Substantia nigra (tissue), 51 donors: ENCODE measurements at places on chromosomes 1 and 21.

- no peak for DNase-seq
Measured at GRCh38 chr21:44920694-44921604, at the start of gene ITGB2. Gene ITGB2 (minus strand): TSS chr21:44920899. CDS start chr21:44910782, 10,117 bp downstream.

GRCh38 chr1:229642376-229642775 lies 16.3 kb downstream of the URB2 start:
- no peak for DNase-seq

DNA sequence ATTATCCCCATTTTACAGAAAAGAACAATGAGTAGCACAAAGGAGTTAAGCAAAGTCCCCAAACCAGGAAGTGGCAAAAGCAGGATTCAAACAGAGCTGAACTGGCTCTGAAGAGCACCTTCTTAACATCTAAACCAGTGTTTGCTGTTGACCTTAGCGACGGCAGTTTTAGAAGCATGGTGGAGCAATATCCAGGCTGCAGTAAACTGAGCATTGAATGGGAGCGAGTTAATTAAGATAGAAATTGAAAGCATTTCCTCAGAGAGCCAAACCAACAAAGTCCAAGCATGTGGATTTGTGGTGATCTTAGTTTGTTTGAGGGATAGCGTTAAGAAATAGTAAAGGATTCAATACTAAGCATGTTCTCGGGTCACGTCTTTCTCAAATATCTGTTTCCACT lies 13.4 kb upstream of the ZNF281 start:
- DNase-seq, result no peak

DNA sequence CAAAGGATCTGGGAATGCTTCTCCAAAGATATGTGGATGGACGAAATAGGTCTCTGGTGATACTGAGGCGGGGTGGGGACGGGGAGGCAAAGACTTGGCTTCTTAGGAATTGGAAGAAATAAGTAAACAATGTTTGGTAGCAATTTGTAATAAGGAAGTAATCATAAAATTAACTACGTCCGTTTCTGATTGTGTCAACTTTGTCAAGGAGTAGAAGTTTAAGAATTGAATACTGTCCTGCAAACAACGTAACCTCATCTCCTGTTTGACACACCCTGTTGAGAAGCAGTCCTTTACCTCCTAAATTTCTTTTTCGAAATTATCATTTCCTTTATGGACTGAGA lies 471 bp downstream of the POLR3C start:
- no peak for DNase-seq

DNA sequence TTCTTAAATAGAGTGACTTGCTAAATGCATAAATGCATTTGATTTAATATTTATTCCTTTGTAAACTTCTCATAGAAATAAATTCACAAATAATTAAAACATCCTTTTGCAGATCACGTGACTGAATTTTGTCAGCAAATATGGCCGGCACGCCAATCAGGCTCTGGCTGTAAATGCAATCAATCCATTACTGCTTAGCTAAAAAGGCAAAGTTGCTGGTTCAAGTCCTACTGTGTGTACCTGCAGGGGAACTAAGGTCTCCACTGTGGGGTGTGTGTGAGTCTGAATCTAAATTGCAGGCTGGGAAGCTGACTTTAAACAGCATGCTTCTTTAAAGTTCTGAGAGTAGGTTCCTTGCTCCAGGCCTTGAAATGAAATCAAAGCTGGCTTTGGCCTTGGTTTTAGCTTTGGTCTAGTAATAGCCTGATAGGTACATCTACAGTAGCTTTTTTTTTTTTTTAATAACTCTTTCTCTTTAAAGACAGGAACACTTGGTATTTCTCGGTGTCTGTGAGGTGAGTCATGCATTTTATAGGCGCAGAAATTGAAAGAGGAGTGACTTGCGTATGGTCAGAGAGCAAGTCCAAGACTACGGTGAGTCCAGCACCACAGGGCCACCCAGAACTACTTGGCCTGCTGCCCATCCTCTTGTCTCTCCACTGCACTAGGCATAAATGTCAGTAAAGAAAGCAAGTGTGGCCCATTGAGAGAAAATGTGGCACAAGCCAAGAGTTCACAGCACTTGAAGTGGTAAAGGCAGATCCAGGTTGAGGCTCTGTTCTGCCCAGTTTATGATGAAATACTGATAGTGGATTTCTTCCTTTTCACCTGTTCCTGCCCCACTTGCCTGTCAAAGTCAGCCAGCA lies 36.2 kb upstream of the LYST start:
- DNase-seq, result no peak

DNA sequence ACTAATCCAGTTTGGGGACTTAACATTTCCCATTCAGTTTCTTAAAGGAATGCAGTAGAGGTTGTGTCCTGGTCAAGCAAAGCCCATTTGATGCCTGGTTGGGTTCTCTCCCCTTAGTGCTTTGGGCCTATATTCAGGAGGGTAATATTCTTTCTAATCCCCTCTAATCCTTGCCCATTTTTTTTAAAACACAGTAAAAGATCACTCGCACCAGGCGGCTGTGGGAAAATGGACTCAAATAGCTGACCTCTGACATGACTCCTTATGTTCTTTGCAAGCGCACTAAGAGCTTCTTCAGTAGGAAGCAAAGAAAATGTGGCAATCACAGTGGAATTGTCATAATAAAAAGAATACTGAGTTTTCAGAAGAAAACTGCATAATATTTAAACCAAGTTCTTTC lies 49.9 kb downstream of the WNT2B start:
- DNase-seq, result no peak

- no peak for DNase-seq
Measured at GRCh38 chr1:204426971-204427701, 15.5 kb upstream of the PPP1R15B start.

DNA sequence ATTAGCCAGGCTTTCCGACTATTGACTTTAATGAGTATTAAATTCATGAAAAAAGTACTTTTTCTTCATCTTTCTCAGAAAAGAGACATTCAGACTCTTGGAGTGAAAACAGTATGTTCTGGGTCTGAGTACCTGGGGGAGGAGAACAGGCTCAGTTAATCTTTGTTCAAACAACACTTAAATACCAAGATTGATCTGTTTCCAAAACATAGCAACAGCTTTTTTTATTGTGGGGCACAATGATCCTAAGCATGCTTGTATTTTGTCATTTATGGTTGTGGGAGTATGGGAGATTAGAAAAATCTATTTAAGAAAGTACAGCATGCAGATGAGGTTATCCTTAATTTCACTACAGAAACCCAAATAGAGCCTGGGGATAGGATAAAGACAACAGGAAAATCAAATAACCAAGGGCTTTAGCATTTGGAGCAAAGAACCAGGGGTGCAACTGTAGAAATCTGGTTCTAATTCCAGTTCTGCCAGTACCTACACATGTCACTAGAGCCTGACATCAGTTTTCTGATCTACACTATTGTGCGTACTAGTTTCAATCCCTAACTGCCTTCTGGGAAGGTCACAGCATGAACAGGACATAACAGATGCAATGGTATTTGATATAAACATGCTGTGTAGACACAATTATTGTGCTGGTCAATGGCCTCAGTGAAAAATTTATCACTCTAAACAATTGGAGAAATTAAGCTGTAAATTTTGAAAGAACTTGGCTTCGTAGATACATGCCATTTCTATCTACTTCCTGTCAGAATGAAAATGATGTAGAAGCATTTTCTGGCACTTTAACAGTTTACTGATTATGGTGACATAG lies 91.2 kb downstream of the KCNK1 start:
- no peak for DNase-seq

- no peak for DNase-seq
Measured at GRCh38 chr1:147736883-147737282, 23.5 kb downstream of the GJA5 start.

DNA sequence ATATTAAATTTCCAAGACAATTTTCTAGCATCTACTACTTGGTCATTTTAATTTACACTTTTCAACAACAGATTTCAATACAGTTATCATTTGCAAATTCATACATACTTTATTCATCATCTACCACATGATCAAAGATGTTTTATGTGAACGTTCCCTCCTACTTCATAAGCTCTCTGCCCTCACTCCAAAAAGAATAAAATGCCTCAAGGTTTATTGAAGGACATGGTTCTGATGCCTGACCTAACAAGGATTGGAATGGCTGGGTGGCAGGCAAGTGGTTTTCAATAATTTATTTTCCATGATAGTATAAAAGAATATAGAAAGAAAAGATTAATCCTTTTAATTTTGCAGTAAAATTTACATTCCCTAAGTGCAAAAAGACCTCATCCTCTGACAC lies 5.4 kb downstream of the CDKN2C start:
- no peak for DNase-seq

DNA sequence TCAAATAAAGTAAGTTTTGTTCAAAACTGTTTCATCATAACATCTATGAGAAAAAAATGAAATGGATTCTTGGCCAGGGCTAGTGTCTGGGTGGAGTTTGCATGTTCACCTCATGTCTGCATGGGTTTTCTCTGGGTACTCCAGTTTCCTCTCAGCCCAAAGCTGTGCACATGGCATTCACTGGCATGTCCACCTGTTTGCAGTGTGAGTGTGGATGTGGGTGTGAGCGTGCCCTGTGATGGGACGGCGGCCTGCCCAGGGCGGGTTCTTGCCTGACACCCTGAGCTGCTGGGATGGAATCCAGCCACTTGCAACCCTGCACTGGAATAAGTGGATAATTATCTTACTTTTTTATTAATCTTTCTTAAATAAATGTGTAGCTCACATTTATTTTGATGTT lies 185.5 kb downstream of the RYR2 start:
- DNase-seq, result no peak

- no peak for DNase-seq
Measured at GRCh38 chr21:32508558-32508957, 76.8 kb downstream of the TCP10L start.

DNA sequence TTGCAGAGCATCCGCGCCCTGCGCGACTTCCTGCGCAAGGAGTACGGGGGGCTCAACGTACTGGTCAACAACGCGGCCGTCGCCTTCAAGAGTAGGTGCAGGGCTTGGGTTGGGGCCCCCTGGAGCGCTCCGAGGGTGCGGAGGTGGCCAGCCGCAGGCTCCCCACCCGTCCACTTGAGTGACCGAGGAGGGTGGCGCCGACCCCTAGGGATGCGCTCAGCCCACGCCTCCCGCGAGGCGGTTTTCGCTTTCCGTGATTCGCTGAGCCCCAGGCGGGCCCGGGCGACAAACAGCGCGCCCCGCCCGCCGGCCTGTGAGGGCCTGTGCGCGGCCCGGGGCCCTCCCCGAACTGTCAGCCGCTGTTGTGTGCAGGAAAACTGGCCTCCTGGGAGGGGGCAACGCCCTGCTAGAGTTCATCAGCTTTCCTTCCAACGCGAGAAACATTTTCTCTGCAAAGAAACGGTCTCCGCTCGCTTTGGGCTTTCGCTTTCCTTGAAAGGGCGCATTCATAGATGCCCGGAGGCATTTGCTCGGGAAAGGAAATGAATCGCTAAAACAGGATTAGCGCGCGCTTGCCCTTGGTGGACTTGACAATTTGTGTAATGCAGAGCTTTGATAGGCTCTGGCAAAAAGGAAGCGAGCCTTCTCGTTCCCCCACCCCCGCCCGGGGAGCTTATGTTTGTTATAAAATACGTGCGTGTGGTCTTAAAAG lies 668 bp downstream of the CBR3 start:
- peak; percentile 52 for DNase-seq

DNA sequence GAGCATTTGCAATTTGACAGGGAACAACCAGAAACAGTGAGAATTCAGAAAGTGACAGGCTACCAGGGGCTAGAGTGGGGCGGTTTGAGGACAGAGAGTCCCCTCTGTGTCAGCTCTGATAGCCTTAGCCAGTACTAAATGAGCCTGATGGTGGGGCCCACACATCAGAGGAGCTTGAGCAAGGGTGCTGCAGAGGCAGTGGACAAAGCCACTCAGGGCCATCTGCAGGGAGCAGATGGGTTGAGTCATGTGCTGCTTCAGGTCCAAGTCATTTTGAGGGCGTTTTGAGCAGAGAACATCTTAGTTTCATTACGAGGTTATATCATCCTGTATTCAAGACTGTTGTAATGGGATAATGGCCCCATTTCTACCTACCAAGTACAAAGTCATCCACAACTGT lies 7.7 kb downstream of the LRRC52 start:
- DNase-seq, result no peak

DNA sequence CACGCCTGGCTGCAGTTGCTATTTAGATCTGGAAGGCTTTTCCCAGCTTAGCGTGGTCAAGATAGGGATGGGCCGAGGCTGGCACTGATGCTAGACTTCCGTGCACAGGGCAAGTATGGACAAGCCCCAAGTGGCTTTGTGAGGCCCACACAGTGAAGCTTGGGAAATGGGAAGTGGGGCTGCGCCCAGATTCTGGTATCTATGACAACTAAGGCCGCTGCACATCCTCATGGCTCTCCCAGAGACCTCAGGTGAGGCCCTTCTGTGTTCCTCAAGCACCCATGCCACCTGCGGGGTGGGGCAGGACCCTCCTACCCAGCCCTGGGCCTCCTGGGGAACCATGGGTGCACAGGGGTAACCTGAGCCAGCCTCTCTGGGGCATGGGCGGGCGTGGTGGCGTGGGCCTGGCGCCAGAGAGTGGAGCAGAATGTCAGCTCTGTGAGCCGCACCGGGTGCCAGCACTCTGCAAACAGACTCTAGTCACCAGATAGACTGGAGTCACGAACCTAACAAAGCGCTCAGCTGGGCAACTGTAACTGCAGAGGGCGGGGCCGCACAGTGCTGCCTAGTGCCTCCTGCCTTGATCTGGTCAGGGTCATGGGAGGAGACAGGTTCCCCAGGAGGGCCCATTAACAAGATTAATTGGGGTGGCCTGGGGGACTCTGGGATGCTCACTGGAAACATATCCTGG lies 46.4 kb downstream of the ELF3 start:
- DNase-seq, result no peak

DNA sequence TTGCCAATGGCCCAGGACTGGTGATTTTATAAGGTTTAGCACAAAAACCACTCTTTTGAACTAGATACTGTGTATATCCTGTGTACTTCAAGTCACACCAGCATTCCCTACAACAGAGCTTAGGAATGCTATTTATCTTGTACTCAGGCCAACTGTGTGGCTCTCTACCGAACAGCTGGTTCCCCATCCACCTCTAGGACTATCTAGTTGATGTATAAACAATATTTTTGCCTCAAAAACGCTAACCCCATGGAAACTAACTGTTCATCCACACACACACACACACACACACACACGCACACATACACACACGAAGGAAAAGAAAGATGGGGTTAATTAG lies 28.7 kb upstream of the SLC45A3 start:
- no peak for DNase-seq

GRCh38 chr1:13813398-13814012 lies 113.5 kb downstream of the PRDM2 start:
- peak; percentile 43 for DNase-seq

GRCh38 chr21:44865561-44866280 lies 7.8 kb downstream of the PTTG1IP start:
- DNase-seq, result no peak

DNA sequence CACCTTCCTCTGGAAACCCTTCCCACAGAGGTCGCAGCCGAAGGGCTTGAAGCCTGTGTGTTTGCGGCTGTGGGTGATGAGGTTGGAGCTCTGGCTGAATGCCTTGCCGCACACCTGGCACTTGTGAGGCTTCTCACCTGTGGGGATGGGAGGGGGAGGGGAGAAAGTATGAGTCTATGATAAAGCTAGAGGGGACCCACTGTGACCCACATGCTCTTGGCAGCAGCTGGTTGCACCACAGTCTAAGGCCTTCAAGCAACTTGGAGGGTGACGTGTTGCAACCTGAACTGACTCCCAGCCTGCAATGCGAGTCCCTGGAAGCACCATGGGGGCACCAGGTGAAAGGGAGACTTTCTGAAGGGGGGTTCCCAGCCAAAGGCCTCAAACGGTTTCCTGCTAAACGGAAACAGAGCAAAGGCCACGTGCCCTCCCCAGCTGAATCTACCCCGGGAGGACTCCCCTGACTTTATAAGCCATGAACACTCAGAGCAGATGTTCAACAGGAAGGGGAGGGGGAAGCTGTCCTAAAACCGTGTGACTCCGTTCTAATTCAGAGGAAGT lies 10.6 kb downstream of the GFI1 start:
- DNase-seq, result no peak
